GM23338 (cell line): ENCODE measurements at places on chromosomes 6 and 20.

GRCh38 chr6:157432892-157433265, 51.9 kb downstream of the ZDHHC14 start:
- no peak for DNase-seq

DNA sequence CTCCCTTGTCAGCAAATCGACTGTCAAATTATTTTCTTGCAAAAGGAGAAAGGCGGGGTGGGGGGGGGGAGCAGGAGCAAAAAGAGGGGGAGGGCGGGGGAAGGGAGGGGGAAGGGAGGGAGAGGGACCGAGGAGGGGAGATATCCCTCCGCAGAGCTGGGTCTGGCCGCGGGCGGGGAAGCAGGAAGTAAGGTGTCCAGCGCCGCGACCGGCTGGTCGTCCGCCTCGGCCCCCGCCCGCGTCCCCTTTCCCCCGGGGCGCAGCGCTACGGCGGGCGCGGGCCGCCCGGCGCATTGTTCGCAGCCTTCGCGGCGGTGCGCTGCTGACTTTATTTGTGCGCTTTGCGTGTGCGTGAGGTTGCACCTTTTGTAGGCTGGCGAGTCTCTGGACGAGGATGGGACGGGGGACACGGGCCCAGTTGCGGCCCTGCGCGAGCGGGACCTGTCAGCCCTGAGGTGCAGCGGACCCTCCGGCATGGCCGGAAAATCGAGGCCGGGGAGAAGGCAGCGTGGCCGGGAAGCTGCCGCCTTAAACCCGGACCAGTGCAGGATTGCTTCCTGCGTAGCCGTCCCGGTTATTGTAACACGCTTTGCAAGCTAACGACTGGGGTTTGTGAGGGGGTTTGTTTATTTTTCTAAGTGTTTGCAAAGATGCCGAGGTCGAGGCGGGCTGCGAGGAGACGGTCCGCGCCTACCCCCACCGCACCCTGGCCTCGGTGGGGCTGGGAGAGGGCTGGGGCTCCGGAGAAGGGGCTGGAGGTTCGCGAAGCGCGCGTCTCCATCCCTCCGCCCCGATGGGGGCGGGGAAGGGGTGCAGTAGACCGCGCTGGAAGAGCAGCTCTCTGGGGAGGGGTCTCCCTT, 675 bp upstream of the TRERF1 start:
- no peak for DNase-seq

GRCh38 chr6:159852877-159853276, 37.9 kb upstream of the MAS1 start:
- peak; percentile 43 for DNase-seq

DNA sequence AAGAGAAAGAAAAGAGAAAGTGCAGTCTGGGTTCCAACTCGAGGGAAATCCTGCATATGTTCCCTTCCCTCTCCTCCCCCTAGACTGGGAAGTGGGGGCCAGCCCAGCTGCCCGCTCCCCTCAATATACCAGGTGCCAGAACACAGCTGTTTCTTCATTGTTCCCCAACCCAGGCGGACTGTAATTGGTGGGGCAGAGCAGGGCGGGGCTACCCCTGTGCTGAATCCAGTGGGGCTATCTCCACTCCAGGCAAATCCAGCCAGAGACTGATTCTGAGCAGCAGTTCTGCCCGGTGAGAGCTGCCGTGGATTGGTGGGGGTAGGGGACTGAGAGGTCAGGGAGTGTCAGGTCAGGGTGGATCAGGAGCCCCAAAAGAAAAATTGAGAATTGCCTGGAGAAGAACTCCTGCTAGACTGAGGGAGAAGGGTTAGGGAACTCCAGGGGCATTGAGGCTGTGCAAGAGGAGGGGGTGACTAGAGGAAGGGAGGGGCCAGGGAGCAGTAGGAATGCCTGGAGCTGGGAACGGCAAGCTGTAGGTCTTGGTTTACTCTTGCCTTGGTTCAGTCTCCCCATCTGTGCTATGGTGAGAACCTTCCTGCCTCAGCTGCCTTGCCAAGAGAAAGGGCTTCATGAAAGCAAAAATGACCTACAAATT, at the start of gene MYMX:
Gene MYMX (plus strand): TSS at position 250 of the 655 bp plus-strand sequence. CDS start 546 bp downstream, outside the sequence.
- DNase-seq, result peak; percentile 81

- DNase-seq, result no peak
These were observed 395.0 kb downstream of the HDGFL1 start for GRCh38 chr6:22964334-22964733.

GRCh38 chr6:144729502-144729901, 444.4 kb downstream of the UTRN start:
- DNase-seq, result no peak

DNA sequence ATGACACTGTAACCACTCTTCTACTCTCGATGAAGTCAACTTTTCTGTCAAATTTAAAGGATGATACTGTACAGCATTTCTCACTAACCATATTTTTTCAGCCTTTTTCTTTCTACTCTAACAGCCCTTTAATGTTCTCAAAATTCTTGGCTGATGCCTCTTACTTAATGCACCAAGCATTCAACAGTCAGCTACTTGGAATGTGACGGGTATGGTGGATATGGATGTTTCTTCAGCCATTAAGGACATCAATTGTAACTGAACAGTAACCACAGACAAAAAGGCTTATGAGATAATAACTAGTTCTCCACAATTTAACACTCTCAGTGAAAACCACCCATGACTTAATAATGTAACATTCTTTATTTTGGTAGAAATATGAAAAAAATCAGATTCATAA, 467.2 kb upstream of the ZNF337 start:
- DNase-seq, result no peak

DNA sequence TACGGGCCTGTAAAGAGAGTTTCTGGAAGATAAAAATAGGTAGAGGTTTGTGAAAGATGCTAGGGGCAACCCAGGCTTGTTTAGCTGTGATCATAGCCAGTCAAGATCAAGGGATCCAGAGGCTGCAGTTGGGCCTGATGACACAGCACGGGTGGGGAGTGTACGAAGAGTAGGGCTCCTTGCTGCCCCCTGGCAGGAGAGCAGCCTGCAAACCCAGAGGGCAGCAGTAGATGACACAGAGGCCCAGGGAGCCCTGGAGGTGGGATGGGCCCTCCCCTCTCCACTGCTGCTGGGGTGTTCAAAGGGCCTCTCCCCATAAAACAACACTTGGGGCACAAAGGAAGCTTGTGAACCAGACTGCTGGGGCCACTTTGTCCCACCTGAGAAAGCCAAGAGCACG, 47.2 kb downstream of the VEGFA start:
- DNase-seq, result peak; percentile 74

- no peak for DNase-seq
These were observed 113.2 kb downstream of the MAFB start for GRCh38 chr20:40575851-40576250.

- no peak for DNase-seq
These were observed 57.2 kb downstream of the C6orf58 start for GRCh38 chr6:127634178-127634577.

GRCh38 chr6:115643762-115644161, 416.9 kb downstream of the FRK start:
- DNase-seq, result no peak

GRCh38 chr6:87243812-87244211, 78.6 kb upstream of the SMIM8 start:
- no peak for DNase-seq

- no peak for DNase-seq
These were observed 50.9 kb downstream of the DTD1 start for GRCh38 chr20:18638768-18639167.

DNA sequence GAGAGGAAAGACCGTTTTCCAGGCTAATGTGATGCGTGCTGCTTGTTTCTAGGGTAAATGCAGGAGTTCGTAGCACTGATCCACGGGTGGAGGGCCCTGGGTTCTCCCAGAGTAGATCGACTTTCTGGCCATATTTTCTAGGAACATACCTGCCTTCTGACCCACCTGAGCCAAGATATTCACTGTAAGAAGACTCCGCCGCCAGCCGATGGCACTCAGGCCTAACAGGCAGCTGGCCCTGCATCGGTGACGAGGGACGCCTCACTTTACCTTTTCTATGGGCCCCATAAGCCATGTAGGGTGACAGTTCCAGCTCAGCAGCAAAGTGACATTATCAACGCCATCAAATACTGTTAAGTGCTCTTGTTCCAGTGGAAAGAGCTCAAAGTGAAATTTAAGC, 30.2 kb upstream of the FRMD1 start:
- DNase-seq, result no peak

DNA sequence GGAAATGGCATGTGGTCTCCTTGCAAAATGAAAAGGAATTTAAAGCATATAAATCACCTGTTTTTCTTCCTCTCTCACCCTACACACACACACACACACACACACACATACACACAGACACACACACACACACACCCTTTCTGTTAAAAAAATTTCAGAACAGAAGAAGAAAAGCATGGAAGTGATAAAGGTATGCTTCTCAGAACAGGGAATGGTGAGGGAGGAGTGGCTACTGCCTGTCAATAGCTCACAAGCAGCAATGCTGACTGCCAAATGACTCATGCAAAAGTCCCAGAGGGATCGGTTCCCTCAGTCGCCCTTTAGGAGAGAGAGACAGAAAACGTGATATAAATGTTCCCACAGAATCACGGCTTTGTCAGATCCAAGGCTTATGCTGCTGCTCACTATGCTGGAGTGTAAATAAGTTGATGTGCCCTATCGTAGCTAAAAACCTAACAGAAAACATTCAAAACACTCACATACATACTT, 102.6 kb downstream of the IBTK start:
- peak; percentile 17 for DNase-seq

GRCh38 chr6:16546861-16547260, 214.4 kb downstream of the ATXN1 start:
- DNase-seq, result no peak

GRCh38 chr6:82701341-82701740, 337.7 kb downstream of the TPBG start:
- DNase-seq, result no peak

DNA sequence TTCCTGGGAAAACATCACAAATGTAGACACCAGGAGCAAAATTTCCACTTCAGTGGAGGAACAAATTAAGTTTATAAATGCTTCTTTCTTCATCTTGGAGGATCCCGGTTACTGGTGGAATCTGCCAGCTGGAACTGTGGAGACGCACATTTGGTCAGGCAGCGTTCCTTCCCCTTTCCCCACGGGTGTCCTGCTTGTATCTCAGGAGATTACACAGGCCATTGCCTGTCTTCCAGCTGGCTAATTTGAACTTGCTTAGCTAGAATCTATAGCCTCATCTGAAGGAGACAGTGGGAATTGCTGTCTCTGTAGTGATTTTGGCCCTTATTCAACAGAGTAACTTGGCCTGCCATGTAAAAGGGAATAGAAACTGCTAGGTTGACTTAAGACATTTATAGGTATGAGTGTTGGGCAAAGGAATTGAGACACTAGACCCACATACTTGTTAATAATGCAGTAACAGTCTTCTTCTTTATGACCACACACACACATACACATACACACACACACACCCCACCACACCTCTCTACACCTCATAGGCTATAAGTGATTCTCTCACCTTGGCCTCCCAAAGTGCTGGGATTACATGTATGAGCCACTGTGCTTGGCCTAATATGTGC, 34.4 kb downstream of the TSBP1 start:
- DNase-seq, result no peak

DNA sequence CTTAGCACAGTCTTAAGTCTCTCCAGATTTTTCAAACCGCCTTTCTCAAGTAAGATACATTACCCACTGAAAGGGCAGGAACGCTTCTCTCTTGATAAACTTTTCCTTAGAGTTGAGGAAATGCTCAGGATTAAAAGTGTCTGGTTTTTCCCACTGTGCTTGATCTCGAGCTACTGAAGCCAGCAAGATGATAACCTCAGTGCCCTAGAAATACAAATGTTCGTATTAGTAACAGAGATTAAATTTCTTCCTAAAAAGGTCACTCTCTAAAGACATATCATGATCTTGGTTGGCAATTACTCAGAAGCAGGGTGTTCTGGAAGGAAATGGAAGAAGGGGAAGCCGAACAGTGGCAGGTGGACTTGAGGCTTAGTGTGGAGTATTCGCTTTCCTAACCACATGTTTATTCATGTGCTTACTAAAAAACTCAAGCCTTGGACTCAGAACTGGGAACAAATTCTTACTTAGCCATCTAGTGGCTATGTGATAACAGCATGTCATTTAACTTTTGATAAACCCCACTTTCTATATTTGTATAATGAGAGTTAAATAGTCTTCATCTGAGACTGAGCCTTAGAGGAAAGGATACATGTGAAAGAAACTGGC, 20.1 kb downstream of the C6orf141 start:
- DNase-seq, result no peak

GRCh38 chr20:3646067-3646440, 17.1 kb downstream of the GFRA4 start:
- DNase-seq, result no peak

DNA sequence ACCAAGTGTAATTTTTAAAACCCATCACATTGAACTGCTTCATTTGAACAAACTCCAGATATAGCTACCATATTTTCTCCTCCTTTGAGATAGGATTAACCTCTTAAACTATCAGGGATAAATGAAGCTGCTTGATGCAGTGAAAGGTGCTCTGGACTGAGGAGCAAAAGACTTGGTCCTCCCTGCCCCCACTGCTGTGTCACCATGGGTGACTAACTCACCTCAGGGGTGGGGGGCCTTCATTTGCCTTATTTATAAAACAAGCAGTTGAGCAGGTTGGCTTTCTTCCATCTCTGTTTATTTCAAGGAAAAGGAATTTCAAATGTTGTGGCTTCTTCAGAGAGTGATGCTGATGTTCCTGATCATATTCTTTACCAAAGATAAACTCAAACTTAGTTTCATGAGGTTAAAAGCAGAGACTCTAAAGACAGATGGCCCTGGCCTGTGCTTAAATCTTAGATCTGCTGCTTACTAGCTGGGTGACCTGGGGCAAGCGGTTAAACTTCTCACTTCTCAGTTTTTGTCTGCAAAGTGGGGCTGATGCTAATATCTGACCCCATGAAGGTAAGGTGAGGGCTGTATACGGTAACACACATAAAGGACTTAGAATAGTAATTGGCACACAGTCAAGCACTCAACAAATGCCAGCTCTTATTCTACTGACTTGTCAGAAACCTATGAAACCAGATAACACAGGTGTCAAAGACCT, 50.5 kb downstream of the FHL5 start:
- peak; percentile 4 for DNase-seq

DNA sequence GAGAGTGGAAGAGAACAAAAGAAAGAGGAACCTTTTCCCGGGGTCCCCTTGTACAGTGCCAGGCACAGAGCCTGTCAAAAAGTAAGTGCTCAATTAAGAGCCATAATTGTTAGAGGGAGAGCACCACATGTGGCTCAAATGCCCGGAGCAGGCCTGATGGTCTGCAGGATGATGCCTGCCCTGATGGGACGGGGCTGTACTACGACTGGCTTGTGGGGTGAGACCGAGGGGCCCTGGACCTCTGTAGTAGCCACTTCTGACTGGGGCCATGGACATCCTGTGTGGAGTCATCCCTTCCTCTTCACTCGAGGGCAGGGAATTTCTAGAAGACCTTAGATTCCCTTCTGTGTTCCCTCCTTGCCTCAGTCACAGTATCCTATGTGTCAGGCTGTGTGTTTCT, 47.9 kb downstream of the KCNK5 start:
- no peak for DNase-seq

GRCh38 chr6:7267466-7268091, 45.4 kb downstream of the SSR1 start:
- no peak for DNase-seq

DNA sequence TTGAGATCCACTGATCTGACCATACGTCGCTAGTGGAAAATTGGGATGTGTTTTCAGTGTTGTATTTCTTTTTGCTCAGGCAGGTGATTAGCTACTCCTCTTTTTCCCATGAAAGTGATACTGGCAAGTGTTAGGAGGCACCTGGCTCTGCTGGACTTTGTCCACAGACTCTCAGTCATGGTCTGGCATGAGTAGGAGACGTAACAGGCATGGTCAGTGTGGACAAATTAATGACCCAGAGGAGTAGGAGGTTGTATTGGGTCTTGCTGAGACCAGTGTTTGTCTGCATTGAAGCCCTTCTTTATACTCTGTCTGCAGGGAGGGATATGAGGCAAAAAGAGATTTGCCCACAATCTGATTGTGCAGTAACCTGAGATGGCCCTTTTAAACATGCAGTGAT, 178.7 kb downstream of the DTNBP1 start:
- DNase-seq, result no peak
